Dermis microvascular lymphatic vessel endothelial cell (primary cell): ENCODE measurements at places on chromosomes 12 and 14. TPM values are rescaled to one million over a fixed set of nuclear protein-coding genes. Genes with fewer than 3 reads are reported as not detected.

Gene MGST1
- 9.7 and 19.4 TPM in 2 replicates for total RNA-seq

DNA sequence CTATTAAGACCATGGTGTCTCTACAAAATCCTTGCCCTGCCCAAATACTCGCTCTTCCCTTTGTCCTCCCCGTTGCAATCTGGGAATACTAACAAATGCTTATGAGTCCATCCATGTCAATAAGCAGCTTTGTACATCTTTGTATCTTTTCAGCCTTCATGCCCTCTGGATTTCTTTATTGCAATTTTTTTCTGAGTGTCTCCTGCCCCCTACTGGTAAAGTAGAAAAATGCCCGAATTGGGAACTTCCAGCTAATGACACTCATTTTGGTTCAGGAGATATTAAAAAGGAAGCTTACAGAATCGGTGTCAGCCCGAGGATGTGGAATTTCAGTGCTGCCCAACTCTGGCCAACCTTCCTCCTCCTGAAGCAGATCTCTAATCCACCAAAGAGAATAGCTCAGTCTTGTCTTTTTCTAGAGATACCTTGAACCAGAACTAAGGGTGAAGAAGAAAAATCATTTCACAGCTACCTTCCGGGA lies 46.0 kb downstream of the SH2B3 start:
- DNase-seq: peak; percentile 71

GRCh38 chr12:44428825-44429224 lies 447.3 kb downstream of the NELL2 start:
- DNase-seq: no peak

DNA sequence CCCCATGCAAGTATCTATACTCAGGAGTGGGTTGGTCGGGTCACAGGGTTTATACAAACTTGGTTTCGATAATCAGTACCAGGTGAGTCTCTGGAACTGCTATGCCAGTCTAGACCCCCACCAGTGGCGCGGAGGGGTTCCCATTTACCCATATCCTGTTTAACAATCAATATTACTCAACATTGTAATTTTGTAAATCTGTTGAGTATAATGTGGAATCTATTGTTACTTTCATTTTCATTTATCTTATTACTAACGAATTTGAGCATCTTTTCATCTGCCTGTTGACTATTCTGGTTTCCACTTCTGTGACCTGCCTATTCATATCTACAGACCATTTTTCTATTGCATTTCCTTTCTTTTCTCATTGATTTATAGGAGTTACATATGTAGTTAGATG lies 275.2 kb upstream of the CRY1 start:
- DNase-seq: no peak

GRCh38 chr12:52720365-52720886 lies 17.1 kb upstream of the KRT77 start:
- DNase-seq: no peak

DNA sequence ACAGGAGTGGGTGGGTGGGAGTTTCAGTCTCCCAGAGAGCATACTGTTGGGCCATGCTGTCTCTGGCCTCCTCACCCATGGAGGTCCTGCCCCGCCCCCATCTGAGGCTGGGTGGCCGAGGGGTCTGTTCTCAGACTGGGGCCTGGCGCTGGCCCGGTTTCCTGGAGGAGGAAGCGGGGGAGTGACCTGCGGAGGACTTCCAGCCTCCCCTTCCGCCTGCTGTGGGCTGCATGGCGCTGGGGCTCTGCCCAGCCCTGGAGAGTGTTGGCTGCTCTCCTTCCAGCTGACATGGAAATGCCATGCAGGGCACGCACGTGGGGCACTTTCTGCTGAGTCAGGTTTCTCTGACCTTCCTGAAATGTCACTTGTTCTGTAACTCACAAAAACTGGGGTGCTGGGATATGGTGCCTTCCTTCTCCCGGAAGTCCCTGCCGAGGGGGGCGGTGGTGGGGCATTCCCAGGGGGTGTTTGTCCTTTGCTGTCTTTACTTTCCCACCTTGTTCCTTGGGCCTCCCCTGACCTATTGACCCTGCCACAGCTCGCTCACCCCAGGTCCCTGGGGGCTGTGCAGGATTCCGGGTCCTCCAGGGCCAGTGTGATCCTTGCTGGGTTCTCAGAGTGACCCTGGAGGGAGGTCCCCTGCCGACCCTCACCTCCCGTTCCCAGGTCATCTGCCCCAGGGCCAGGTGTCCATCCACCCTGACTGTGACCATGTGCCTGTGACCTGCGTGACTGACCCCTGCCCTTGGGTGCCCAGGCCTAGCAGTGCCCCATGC lies 23.6 kb downstream of the PACS2 start:
- peak; percentile 20 for DNase-seq

- DNase-seq: peak; percentile 10
Observed at GRCh38 chr12:55142669-55143565, 16.7 kb downstream of the OR9K2 start.

DNA sequence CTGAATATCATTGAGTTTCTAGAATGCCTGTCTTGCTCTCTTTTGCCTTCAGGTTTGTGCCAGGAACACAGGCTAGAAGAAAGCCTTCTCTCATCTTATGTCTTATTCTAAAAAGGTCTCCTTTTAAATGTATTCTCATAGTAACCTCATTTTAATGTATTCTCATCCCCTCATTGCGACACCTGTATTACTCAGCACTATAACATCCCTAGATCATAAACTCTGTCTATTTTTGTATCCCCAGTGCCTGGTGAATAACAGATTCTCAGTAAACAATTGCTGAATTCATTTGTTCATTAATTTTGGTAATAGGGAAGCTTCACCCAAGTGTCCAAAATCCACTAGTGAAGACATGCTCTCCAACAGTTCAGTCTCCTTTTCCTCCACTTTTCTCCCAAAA lies 8.8 kb upstream of the LRRK2 start:
- no peak for DNase-seq

Gene ST8SIA1
- total RNA-seq: 0.13 and 0.26 TPM in 2 replicates

GRCh38 chr14:90547968-90548367 lies 151.1 kb downstream of the CALM1 start:
- no peak for DNase-seq
